ENCODE measurements at places on chromosomes 4 and X.
A peak's percentile ranks its signal among the peaks of the same experiment; 100 is the strongest.

DNA sequence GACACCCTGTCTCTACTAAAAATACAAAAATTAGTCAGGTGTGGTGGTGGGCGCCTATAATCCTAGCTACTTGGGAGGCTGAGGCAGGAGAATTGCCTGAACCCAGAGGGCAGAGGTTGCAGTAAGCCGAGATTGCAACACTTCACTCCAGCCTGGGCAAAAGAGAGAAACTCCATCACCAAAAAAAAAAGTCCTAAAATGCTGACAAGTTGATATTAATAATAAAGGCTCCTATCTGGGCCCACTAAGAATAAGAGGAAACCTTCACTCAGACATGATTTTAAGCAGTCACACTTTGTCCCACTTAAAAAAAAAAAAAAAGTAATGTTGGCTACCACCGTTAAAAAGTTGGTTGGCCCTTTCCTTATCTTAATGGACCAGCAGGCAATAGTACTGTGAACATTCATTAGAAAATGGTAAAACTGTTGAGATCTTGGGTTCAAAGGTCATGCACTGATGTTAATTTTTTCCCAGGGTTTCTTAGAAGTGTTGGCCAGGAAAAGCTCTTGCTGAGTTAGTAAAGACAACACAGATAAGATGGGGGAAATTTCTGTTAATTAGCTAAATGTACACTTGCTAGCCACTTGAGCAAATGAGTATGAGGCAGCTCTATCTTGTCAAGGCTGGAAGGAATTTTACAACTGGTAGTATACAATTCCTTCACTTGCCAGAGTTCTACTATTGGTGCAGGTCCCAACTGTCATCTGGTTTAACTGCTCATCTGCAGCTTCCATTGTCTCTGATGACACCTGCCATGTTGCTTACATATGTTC lies 43.6 kb upstream of the BMP2K start:
- DNase-seq, result no peak

GRCh38 chrX:6968231-6968630 lies 179.3 kb upstream of the STS start:
- DNase-seq, result no peak

DNA sequence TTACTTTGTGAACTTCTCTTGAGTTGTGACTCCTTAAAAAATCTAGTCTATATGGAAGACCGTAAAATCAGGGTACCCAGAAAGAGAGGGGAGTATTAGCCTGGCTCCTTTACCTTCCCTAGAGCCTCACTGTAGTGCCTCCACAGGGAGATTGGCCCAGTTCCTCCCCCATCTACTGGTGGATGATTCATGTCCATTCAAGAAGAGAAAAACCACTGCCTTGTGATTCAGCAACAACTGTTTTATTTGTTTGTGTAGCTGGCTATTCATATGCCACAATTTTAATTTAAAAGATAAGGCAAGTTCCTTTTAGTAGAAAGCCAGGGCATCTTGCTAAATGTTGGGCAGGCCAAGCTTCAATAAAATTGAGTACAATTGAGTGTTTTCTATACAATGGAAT lies 221.8 kb upstream of the KCNIP4 start:
- no peak for DNase-seq

DNA sequence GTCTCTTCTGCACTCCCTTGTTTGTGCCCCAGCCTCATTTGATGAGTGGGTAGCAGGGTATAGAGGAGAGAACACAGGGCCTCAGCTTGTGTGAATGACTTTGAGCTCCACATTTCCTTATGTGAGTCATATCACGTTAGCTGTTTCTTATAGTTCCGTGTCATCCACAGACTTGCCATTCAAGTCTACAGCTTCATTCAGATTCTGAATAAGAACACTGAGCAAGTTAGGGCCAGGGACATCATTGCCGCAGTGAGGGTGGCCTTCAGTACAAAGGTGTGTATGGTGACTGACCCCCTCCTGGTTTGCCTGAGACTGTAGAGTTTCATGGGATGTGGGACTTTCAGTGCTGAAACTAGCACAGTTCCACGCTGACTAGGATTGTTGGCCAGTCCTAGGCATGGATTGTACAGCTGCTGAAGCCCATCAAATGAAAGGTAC lies 23.6 kb downstream of the KLF3 start:
- no peak for DNase-seq

- DNase-seq, result no peak
Measured at GRCh38 chr4:28948501-28948900, 1771.7 kb upstream of the PCDH7 start.

GRCh38 chrX:17822351-17822750 lies 38.7 kb downstream of the RAI2 start:
- no peak for DNase-seq

DNA sequence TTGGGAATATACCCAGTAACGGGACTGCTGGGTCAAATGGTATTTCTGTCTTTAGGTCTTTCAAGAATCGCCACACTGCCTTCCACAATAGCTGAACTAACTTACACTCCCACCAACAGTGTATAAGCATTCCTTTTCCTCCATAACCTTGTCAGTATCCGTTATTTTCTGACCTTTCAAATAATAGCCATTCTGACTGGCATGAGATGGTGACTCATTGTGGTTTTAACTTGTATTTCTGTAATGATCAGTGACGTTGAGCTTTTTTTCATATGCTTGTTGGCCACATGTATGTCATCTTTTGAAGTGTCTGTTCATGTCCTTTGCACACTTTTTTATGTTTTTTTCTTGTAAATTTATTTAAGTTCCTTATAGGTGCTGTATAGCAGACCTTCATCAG lies 81.2 kb downstream of the ADAM29 start:
- no peak for DNase-seq

DNA sequence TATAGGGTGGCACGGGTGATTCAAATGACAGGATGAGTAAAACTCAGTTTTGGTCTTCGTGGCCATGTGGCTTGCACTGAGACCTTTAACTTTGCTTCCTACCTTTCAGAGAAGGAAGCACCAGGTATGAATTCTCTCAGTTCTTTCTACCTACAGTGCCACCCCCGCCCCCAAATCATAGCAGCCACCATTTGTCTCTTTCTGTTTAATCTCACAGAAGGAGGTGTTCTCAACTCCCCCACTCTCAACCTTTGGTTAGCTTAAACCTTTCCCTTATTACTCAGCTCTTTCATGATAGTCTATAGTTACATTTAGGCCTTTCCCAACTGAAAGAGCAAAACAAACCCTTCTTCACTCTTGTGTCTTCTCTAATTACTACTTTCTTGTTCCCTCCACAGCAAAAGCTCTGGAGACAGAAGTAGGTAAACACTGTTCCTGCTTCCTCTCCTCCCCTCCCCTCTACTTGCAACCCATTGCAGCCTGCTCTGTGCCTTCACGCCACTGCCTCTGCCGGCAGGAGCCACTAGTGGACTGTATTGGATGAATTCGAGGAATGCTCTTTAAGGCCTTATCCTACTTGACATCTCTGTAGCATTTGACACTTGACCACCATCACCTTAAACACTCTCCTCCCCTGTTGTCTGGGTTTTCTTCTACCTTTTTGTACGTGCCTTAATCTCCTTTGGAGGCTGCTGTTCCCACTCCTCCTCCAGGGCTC lies 123.7 kb downstream of the AFF1 start:
- DNase-seq, result peak; percentile 29

- no peak for DNase-seq
Measured at GRCh38 chrX:10484683-10485247, 135.6 kb downstream of the MID1 start.

GRCh38 chrX:53279296-53280237 lies 1.8 kb downstream of the IQSEC2 start:
- peak; percentile 20 for DNase-seq

- DNase-seq, result no peak
Measured at GRCh38 chrX:98514032-98514431, 1630.3 kb downstream of the RPA4 start.

- peak; percentile 16 for DNase-seq
Measured at GRCh38 chrX:2820136-2820771, 8.5 kb upstream of the GYG2 start.

DNA sequence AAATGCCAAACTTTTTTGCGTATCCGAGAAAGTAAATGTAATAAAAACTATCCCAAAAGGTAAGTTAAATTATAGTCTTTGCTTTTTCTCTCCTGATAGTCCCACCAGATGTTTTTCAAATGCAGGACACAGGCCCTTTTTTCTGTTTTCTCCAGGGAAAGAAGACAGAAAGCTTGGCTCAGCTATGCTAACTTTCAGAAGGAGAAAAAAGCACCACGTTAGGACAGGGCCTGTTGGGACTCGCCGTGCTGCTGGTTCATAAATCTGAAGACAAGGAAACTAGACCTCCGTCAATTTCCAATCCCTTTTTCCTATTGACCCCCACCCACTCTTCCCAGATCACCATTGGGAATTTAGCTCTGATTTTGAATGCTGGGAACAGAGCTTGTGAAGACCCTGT lies 220.9 kb upstream of the SFRP2 start:
- no peak for DNase-seq

GRCh38 chr4:10013722-10014121 lies 7.6 kb downstream of the SLC2A9 start:
- DNase-seq, result peak; percentile 66

GRCh38 chr4:152392079-152392478 lies 143.8 kb downstream of the FBXW7 start:
- no peak for DNase-seq

DNA sequence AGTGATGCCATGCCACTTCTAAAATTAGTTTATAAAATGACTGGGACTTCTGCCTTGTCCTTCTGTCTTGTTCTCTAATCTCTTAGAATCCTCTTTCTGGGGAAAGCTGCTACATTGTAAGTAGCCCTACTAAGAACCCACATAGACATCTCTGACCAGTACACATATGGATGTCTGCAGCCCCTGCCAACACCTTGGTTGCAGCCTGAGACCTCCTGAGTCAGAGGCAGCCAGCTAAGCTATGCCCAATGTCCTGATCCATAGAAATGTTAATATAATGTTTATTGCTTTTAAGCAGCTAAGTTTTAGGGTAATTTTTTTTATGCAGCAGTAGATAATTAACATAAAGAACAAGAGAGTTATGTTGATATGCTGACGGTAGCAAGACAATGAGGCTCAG lies 1029.5 kb upstream of the INTU start:
- DNase-seq, result no peak

GRCh38 chrX:74505437-74505836 lies 84.1 kb downstream of the SLC16A2 start:
- DNase-seq, result no peak

DNA sequence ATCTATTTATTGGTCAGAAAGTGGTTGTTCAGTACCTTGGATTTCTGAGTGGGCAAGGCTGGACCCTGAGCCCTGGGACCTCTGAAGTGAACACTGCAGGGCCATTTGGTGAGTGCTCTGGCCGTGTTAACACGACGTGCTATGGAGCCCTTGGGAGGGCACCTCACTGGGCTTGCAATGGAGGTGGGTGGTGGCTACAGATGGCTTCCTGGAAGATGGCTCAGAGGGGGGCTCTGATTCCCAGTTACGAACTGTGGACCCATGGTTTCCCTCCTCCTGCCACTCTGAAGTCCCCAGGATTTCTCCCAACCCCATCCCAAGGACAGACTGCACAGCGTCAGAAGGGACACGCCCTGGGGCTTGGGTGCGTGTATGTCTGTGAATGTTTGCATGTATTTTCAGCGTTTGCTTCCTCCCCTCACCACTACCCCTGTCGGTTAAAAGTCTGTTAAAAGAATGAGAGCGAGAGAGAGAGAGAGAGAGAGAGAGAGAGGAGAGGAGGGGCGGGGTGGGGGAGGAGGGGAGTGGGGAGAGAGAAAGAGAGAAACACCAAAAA lies 3.7 kb upstream of the RHOH start:
- no peak for DNase-seq
